ENCODE measurements at places on chromosomes 13 and 19. TPM values are rescaled to one million over a fixed set of nuclear protein-coding genes. Genes with fewer than 3 reads are reported as not detected.

ZNF549 gene
- 4.9 TPM for total RNA-seq

LSR gene
- total RNA-seq = 32.9 TPM

ZNF729 gene
- total RNA-seq = not detected

SIGLEC9 gene
- total RNA-seq = 5.9 TPM

ZNF880 gene
- total RNA-seq = 15.2 TPM

IGFL2 gene
- total RNA-seq = not detected

KIRREL2 gene
- not detected for total RNA-seq

ZNF441 gene
- 7.1 TPM for total RNA-seq

ATP8B3 gene
- total RNA-seq = 3.2 TPM

PRR20C gene
- total RNA-seq = not detected

JSRP1 gene
- not detected for total RNA-seq

COL4A2 gene
- 180 TPM for total RNA-seq

DNA sequence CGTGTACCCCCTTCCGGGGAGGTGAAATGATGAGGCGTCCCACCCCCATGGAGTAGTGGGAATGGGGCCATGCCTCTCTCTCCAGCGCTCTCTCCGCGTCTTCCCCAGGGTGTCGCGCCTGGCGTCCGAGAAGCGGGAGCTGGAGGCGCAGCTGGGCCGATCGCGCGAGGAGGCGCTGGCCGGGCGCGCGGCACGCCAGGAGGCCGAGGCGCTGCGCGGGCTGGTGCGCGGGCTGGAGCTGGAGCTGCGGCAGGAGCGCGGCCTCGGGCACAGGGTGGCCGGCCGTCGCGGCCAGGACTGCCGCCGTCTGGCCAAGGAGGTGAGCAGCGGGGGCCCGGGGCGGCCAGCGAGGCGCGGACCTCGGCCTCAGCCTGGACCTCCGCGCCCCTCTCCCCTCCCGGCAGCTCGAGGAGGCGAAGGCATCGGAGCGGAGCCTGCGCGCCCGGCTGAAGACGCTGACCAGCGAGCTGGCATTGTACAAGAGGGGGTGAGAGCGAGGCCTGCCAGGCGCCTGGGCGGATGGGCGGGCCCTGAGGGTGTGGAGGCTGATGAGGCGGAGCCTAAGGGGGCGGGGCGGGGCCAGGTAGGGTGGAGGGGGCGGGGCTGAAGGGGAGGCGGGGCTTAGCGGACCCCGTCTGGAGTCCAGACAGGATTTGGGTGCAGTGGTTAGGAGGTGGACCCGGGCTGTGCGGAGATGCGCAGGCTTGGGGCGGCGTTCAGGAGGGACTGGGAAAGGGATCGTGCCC is 7.7 kb downstream of the PGLYRP1 start:
- DNase-seq = no peak
- peak overlapping the region; percentile 67 for H3K4me3 ChIP-seq
- H3K27ac ChIP-seq = no peak overlapping the region
- H3K36me3 ChIP-seq = no peaks in the 10 kb centered on the region
- H3K27me3 ChIP-seq = no peaks in the 10 kb centered on the region

DNA sequence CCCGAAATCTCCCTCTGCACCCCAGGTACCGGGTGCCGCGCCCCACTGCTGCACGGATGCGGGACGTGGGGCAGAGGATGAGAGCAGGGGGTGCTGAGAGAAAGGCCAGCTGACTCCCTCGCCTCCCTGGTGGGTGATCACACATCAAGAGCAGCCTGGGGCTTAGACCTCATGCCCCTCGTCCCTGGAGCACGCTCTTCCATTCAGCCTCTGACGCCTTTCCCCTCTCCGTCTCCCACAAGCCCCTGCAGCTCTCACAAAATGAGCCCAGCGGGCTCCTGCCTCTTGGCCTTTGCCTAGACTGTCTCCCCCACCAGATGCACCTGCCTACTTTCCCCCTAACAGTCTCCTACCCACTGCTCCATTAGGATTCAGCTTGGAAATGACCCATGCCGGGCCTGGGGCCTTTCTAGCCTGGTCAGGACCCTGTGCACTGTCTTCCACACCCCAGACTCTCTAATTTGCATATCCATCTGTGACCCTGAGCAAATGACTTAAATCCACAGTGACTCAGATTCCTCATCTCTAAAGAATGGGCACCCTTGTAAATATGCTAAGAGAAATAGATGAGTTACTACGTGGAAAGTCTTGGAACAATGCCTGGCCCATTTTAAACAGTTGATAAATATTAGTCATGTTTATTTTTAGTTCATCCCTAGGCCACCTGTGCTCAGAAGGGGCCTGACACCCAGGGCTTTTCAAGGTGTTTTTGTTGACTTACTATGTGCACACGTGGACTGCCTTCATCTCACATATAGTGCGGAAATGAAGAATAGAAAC is 582 bp upstream of the PTPRH start:
- H3K36me3 ChIP-seq = no peaks in the 10 kb centered on the region
- H3K4me3 ChIP-seq = no peak overlapping the region
- DNase-seq = no peak
- peaks cover 9% of the 10 kb centered on the region for H3K4me1 ChIP-seq
- no peak overlapping the region for H3K27ac ChIP-seq

DNA sequence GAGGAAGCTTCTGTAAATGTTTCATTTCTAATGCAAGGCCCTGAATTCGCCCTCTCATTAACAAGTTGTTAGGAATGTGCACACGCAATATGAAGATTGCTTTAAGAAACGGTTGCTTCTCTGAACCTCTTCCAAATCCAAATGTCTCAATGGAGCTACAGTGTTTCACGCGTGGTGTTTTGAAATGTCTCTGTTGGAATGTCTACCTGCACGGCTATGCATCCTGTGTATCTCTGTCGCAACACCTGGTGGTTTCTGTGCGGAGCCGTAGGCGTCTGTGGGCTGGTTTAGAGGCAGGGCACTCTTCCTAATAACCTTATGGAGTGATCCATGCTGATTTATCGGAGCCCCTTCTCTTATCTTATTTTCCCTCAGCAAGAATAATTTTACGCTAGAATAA is 1584.2 kb upstream of the SLC10A2 start:
- no peak overlapping the region for H3K27ac ChIP-seq
- H3K4me3 ChIP-seq = no peak overlapping the region
- DNase-seq = no peak

DNA sequence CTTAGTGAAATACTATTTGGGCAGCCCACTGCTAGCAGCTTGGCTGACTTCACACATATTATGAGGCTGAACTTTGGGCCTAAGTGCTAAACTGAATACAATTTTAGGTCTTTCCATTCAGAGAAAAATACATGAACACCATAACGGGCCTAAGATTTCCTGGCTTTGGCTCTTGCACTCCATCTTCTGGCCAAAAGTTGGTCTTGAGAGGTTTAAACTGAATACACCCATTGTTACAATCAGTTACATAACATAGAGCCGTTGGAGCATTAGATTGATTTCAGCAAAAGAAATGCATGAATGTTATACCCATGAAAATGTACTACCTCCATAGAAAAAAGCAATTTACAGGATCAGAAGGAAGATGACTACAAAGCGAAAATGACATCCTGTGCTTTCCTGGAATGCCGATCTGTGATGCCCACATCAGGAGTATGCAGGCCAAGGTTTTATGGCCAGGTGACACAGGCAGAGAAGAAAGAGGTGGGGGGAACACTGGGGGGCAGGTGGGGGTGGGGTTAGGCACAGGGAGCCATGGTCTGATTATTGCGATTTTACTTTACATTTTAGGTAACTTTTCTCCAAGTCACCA is 11.1 kb upstream of the SHISA2 start:
- no peaks in the 10 kb centered on the region for H3K27me3 ChIP-seq
- H3K4me3 ChIP-seq = no peak overlapping the region
- H3K27ac ChIP-seq = no peak overlapping the region
- no peak for DNase-seq

GRCh38 chr13:91632086-91632485 is 233.7 kb downstream of the GPC5 start:
- H3K27me3 ChIP-seq = no peaks in the 10 kb centered on the region
- H3K36me3 ChIP-seq = no peaks in the 10 kb centered on the region
- H3K27ac ChIP-seq = no peak overlapping the region
- no peak overlapping the region for H3K4me3 ChIP-seq
- H3K4me1 ChIP-seq = no peaks in the 10 kb centered on the region
- DNase-seq = no peak

GRCh38 chr13:20989656-20990321 is 71.6 kb downstream of the LATS2 start:
- H3K4me3 ChIP-seq = no peak overlapping the region
- no peak overlapping the region for H3K27ac ChIP-seq
- H3K4me1 ChIP-seq = no peaks in the 10 kb centered on the region

- no peaks in the 10 kb centered on the region for H3K36me3 ChIP-seq
- H3K4me3 ChIP-seq = no peak overlapping the region
- no peak for DNase-seq
- H3K27ac ChIP-seq = no peak overlapping the region
- peaks cover 13% of the 10 kb centered on the region for H3K4me1 ChIP-seq
Measured at GRCh38 chr19:48419158-48419920, 25.9 kb downstream of the GRIN2D start.

DNA sequence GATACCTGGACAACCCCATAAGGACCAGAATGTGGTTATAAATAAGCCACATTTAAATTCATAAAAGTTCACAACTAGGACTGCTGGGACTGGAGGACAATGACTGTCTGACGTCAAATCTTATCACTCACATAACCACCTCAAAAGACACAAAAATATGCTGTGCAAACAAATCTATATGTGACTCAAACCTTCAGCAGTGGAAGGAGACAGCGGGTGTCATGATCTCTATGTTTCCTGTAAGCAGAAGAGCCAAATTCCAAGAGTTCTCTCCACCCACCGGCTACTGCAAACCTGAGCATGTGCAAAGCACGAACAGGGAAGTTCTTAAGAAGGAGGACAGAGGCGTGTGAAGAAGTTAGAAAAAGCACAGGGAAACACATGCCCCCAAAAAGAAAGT is 113.2 kb downstream of the MYCBP2 start:
- no peak overlapping the region for H3K4me3 ChIP-seq
- no peak for DNase-seq
- no peak overlapping the region for H3K27ac ChIP-seq
- no peaks in the 10 kb centered on the region for H3K4me1 ChIP-seq
- no peaks in the 10 kb centered on the region for H3K27me3 ChIP-seq

DNA sequence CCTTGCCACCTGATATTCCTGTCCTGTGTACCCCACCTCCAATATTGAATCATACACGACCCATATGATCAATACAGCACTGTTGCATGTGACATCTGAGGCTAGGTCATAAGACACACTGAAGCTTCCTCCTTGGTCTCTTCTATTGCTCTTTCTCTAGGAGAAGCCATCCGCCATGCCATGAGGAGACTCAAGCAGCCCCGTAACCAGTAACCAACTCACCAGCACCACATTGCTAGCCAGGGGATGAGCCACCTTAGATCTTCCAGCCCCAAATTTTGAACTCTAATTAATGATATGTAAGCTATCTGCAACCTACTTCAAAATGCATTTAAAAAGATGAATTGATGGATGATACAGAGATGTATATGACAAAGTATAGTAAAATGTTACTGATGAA is 28.6 kb downstream of the ZNF557 start:
- H3K4me3 ChIP-seq = peak overlapping the region; percentile 64
- no peak for DNase-seq
- no peaks in the 10 kb centered on the region for H3K36me3 ChIP-seq

- no peak overlapping the region for H3K4me3 ChIP-seq
- DNase-seq = no peak
- H3K4me1 ChIP-seq = no peaks in the 10 kb centered on the region
Measured at GRCh38 chr13:91359111-91359510, 11.6 kb downstream of the MIR17HG start.

DNA sequence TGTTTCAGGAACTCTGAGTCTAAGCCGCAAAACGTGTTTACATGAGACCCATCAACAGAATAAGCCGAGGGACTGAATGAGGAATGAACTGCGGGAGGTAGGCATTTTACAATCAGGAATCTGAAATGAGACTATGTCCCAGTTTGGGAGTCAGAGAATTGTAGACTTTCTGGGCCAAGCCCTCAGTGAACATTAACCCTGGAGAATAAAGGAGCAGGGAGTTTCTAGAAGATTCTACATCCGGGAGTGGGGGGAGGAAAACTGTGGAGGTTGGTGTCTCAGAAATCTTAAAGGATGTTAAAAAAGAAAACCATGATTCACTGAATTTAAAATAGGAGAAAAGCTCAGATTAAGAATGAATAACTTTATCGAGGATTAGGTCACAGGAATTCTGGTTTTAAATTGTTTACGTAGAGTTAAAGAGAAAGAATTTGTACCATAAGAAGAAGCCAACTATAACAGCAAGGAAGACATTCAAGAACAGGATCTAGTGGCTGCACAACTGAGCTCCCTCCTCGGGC is 18.5 kb downstream of the RFX2 start:
- peak overlapping the region; percentile 21 for H3K4me3 ChIP-seq
- no peak for DNase-seq
- H3K27me3 ChIP-seq = no peaks in the 10 kb centered on the region
- H3K36me3 ChIP-seq = no peaks in the 10 kb centered on the region

GRCh38 chr19:18733196-18733647 is 49.7 kb downstream of the CRTC1 start:
- H3K4me3 ChIP-seq = no peak overlapping the region
- H3K4me1 ChIP-seq = peaks cover 10% of the 10 kb centered on the region
- DNase-seq = no peak
- peak overlapping the region; percentile 36 for H3K27ac ChIP-seq
- no peaks in the 10 kb centered on the region for H3K36me3 ChIP-seq
- H3K27me3 ChIP-seq = no peaks in the 10 kb centered on the region

DNA sequence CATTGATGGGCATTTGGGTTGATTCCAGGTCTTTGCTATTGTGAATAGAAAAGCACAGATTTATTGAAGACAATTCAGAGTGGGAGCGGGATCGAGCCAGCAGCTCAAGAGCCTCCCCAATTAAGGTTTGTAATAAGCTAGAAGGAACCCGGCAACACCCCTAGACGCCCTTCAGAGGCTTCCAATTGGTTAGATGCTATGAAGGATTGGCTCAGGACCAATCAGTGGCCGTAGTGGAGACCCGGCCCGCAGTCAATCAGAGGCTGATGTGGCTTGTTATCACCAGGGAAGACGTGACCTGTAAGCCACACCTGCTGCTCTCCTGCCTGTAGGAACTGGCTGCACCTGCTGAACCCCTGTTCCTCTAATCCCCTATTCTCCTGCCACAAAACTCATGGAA is 14.6 kb downstream of the SIGLEC11 start:
- H3K4me3 ChIP-seq = no peak overlapping the region
- no peaks in the 10 kb centered on the region for H3K4me1 ChIP-seq
- H3K36me3 ChIP-seq = no peaks in the 10 kb centered on the region
- H3K27me3 ChIP-seq = no peaks in the 10 kb centered on the region

GRCh38 chr13:71770710-71771109 is 96.3 kb downstream of the DACH1 start:
- no peak for DNase-seq
- no peak overlapping the region for H3K4me3 ChIP-seq
- no peaks in the 10 kb centered on the region for H3K27me3 ChIP-seq

DNA sequence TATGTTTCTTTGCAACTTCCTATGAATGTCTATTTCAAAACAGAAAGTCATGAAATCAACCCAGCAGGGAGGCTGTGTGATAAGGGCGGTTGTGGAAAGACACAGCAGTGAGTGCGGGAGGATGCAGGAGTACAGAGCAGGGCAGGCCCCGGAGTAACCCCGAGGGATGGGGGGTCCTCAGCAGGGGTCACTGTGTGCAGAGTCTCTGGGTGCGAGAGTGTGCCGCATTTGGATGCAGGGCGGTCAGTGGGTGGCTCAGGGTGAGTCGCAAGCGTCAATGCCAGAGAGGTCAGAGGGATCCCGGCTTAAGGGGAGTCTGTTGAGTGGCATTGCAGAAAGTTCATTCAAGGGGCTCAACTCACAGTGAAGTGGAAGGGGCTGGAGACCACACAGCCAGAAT is 147.8 kb downstream of the STK24 start:
- H3K36me3 ChIP-seq = peaks cover 3% of the 10 kb centered on the region
- no peak overlapping the region for H3K4me3 ChIP-seq
- no peak for DNase-seq
- H3K27ac ChIP-seq = no peak overlapping the region
- H3K4me1 ChIP-seq = no peaks in the 10 kb centered on the region

- no peaks in the 10 kb centered on the region for H3K36me3 ChIP-seq
- H3K4me3 ChIP-seq = no peak overlapping the region
- no peaks in the 10 kb centered on the region for H3K4me1 ChIP-seq
- H3K27me3 ChIP-seq = no peaks in the 10 kb centered on the region
Measured at GRCh38 chr13:67298297-67298696, 68.2 kb upstream of the PCDH9 start.

Measured in vagina (tissue), 2 donors.